ENCODE measurements at places on chromosomes 12 and 14.
A peak's percentile ranks its signal among the peaks of the same experiment; 100 is the strongest.

GRCh38 chr12:13062669-13063068 lies 18.5 kb downstream of the FAM234B start:
- no peak for DNase-seq

DNA sequence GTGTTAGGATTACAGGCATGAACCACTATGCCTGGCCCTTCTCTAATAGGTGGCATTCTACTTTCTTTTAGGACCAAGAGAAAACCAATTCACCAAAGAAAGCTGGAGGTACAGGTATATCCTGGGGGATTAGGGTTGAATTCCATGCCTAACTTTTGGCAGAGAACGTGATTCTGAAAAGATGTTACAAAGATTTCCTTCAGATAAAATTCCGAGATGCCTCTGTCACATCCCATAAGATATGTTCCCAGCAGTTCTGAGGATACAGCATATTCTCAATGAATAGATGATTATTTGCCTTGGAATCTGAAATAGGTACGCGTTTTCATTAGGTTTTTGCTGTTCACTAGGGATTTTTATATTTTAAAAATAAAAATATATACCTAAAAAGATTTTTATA lies 111.9 kb upstream of the KRAS start:
- DNase-seq = no peak

DNA sequence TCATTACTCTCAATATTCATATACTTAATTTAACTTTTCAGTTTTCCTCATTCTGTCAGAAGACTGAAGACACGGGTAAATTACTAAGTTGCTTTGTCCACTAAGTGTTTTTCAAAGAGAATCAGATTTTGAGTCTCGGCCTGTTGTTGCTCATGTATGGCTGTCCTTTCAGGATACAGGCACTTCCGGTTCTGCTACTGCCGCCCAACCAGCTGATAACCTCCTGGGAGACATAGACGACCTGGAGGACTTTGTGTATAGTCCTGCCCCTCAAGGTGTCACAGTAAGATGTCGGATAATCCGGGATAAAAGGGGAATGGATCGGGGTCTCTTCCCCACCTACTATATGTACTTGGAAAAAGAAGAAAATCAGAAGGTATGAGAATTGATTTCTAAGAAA lies 28.3 kb upstream of the TEAD4 start:
- no peak for DNase-seq

DNA sequence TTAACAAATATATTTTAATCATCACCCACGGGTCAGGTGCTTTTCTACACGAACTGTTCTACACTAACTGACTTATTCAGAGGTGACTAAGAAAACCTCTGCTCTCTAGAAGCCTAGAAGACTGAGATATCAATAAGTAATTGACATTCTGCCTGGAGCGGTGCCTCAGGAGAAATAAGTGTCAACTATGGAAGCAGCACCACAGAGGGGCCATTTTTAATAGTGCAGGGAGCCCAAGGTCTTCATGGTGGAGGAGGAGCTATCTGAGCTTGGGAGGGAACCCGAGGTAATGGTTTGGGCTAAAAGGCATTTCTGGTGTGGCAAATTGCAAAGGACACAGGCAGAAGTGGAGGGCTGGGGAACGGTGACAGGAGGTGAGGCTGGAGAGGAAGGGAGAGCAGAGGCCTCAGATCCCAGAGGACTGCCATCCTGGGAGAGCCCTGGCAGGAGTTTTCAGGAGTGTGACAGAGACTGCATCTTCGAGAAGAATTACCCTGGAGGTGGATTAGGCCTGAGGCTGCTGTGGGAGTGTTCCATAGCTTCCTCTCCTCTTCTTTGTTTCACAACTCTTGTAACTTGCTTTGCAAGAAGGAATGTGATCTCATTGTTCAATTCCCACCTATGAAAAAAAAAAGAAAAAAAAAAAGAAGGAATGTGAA lies 123.1 kb downstream of the NPAS3 start:
- DNase-seq = no peak

- DNase-seq = no peak
These were observed 32.4 kb upstream of the HELB start for GRCh38 chr12:66269757-66270383.

- no peak for DNase-seq
These were observed 108.8 kb downstream of the VEZT start for GRCh38 chr12:95326445-95326844.

GRCh38 chr14:91350813-91351511 lies 66.7 kb downstream of the CCDC88C start:
- peak; percentile 44 for DNase-seq

- no peak for DNase-seq
These were observed 290.6 kb upstream of the OR4E1 start for GRCh38 chr14:21964180-21964579.

DNA sequence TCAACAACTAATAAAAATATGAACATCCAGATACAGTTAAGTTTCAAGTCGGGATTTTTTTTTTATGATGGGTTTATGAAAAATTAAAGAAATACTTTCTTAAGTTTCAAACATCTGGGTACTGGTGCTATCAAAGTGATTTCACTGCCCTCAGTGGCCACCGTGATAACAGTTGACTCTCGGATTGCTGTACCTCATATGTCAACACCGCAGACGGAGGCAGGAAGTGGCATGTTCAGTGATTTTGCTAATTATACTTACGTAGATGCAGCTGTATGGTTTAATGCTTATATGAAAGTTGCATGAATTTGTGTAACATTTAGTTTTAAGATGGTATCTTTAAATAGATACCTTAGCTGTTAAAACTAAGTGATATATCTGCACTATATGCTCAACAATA lies 20.8 kb upstream of the FBLN5 start:
- no peak for DNase-seq

DNA sequence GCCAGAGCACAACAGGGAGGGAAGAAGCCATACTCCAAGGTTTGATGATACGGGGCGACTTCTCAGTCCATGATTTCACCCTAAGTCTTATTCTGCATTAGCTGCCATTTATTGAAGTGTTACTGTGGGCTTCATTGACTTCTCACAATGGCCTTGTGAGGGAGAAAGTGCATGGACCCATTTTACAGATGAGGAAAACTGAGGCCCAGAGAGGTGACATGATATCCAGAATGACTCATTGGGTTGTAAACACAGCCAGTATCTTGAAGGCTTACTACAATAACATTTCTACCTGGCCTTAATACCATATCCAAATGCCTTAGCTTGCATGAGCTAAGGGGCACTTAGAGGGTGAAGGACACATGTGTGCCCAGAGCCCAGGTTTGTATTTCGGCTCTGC lies 100.6 kb downstream of the CMKLR1 start:
- no peak for DNase-seq

DNA sequence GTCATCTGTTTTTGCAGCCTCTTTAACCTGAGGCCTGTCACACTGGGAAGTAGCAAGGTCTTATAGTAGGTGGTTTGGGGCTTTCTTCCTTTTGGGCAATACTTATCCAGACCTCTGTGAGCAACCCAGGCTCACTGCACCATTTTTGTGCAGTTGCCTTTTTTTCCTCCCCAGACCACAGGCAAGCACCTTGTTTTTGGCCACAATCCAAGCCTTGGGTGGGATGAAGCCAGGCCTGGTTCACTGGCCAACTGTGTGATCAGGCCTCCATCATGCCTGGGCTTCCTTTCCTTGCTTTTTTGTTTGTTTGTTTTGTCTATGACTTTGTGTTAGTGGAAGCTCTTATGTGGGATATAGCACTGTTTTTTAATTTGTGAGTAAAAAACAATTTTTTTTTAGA lies 71.7 kb downstream of the DNAH10 start:
- DNase-seq = no peak

- DNase-seq = no peak
These were observed 15.0 kb upstream of the MANSC4 start for GRCh38 chr12:27794818-27795584.

DNA sequence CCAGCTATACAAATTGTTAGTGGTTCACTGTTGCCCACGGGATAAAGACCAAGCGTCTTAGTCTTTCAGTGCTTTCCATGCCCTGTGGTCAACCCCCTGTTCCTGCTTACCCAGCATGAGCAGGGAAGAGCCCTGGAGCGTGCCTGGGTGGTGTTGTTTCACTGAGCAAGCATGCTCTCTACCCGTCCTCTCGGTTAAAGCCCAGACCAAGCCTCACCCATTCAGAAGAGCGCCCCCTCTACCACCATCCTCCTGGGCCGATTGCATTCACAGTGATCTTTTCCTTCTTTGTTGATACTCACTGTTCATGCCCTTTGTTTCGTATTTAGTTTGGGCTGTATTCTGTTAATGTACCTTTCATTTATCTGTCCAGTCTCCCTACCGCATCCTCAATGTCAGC lies 25.1 kb downstream of the DYRK4 start:
- DNase-seq = no peak

GRCh38 chr12:28212182-28212581 lies 21.9 kb downstream of the CCDC91 start:
- DNase-seq = no peak

DNA sequence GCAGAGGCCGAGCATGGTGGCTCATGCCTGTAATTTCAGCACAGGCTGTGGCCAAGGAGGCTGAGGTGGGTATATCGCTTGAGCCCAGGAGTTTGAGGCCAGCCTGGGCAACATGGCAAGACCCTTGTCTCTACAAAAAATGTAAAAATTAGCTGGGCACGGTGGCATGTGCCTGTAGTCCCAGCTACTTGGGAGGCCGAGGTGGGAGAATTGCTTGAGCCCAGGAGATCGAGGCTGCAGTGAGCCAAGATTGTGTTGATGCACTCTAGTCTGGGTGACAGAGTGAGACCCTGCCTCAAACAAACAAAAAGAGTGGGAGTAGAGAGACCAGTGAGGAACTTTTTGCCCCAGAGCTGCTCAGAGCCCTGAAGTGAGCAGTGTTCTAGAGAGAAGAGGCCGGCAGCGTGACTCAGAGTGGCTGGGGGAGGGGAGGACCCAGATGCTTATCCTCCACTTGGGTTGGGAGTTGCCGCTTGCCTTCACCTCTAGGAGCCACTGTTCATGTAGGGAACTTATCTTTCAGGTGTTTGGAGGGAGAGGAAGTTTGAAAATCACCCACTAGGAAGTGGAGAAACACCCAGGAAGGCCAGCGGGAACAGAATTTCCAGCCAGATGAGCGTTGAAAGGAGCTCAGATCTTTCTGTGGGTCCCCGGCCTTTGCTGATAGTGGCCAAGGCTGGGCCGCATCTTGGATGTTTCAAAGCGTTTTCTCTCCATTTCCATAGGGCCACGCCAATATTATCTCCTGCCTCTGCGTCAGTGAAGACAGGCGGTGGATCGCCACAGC lies 15.3 kb downstream of the CFAP251 start:
- no peak for DNase-seq

GRCh38 chr12:127729381-127729780 lies 537.6 kb upstream of the TMEM132C start:
- DNase-seq = no peak

DNA sequence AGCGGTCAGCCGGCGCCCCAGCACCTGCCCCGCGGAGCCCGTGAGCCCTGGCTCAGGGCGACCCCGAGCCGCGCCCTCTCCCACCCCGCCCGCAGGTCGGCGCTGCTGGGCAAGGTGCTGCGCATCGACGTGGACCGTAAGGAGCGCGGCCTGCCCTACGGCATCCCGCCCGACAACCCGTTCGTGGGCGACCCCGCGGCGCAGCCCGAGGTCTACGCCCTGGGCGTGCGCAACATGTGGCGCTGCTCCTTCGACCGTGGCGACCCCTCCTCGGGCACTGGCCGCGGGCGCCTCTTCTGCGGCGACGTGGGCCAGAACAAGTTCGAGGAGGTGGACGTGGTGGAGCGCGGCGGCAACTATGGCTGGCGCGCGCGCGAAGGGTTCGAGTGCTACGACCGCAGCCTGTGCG lies 14.4 kb downstream of the HHIPL1 start:
- no peak for DNase-seq

DNA sequence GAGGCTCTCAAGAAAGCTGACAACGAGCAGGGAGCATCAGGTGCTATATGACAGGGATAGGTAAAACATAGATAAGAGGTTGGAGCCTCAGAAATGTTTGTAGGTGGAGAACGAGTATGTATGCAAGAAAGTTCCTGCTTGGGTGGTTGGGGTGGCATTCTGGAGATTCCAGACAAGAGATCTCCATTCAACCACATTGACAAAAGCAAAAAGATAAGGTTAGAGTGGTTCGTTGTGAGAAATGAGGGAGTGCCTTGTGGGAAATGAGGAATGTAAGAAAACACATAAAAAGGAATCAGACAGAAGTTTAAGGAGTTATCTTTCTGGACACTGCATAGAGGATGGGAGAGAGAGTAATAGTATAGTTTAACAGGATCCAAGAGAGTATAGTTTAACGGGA lies 290.3 kb downstream of the DPF3 start:
- no peak for DNase-seq

GRCh38 chr12:89878950-89879349 lies 170.3 kb upstream of the ATP2B1 start:
- no peak for DNase-seq

DNA sequence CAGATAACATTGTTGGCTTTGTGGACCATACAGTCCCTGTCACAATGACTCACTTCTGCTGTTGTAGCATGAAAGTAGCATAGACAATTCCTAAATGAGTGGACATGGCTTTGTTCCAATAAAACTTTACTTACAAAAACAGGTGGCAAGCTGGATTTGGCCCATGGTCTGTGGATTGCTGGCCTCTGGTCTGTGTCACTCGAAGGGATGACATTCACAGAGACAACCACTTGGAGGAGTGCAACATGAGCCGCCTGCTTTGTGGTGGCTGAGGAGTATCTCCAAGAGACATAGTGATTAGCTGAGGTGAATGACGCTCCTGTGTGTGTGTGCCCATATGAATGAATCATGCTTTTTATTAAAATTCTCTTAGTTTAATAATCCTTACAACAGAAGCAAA lies 81.3 kb upstream of the NRXN3 start:
- DNase-seq = no peak

DNA sequence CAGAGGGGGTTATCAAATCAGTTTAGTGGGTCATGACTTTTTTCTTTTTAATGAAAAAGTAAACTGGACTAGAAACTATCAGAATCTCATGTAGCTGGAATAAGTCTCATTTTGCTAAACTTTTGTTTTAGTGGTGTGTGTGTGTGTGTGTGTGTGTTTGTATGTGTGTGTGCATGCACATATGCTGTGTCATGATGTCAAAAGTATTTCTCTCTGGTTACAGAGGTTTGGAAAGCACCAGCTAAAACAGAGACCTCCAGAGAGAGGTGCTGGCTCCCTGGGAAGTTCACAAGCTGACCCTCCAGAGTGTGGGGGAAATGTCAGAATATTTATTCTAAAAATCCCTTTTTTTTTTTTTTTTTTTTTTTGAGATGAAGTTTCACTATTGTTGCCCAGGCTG lies 114.7 kb downstream of the LGMN start:
- no peak for DNase-seq

GRCh38 chr14:44108601-44109000 lies 398.5 kb downstream of the FSCB start:
- no peak for DNase-seq

GRCh38 chr12:13534242-13534641 lies 337.7 kb downstream of the EMP1 start:
- DNase-seq = no peak

Data from activated gamma-delta T cell treated with anti-CD3 and anti-CD28 coated beads, Interleukin-2, amount 50 U/mL, for 16 hours (primary cell).